ENCODE measurements at places on chromosomes 2 and 18. TPM values are rescaled to one million over a fixed set of nuclear protein-coding genes. Genes with fewer than 3 reads are reported as not detected.

Gene CMPK2
- 1.6 TPM for total RNA-seq

DNA sequence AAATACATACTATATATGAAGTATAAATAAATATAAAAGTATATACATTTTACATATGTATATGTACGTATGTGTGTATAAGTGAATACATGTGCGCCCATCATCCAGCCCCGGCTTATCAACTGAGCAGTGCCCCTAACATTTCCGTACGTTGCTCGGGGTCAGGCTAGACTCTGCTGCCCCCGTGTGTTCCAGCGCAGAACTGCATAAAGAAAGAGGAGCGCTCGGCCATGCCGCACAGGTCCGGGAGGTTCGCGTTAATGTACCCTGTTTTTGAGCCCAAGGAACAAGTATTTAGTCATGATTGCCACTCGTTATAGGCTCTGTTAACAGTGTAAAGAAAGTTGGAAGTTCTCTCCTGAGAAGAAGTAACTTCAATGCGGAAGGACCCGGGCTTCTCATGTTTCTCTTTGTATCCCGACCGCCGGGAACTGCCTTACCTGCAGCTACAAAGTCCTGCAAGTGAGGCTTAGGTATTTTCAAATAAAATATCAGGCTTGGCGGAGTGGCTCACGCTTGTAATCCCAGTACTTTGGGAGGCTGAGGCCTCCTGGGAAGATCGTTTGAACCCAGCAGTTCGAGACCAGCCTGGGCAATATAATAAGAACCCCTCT lies 55.7 kb downstream of the CD8B2 start:
- peak overlapping the region; percentile 53 for H3K4me3 ChIP-seq
- H3K27me3 ChIP-seq, result no peaks in the 10 kb centered on the region
- no peaks in the 10 kb centered on the region for H3K36me3 ChIP-seq
- H3K27ac ChIP-seq, result no peak overlapping the region

DNA sequence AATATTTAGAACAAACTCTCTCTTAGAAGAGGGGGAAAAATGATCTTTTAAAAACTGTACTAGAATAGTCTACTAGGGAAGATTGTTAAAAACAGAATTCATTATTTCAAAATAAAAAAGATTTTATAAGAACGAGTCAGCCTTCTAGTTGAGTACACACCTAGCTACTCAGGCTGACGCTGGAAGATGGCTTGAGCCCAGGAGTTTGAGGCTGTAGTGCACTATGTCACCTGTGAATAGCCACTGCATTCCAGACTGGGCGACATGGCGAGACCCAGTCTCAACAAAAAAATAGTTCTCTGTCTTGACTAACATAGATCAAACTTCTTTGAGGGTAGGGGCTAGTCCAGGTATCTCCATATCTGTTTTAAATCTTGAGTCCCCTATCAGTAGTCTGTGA lies 33.9 kb downstream of the ERLEC1 start:
- H3K36me3 ChIP-seq, result no peaks in the 10 kb centered on the region
- no peak for DNase-seq
- H3K4me3 ChIP-seq, result no peak overlapping the region
- H3K27me3 ChIP-seq, result no peaks in the 10 kb centered on the region
- no peaks in the 10 kb centered on the region for H3K4me1 ChIP-seq
- H3K27ac ChIP-seq, result no peak overlapping the region

DNA sequence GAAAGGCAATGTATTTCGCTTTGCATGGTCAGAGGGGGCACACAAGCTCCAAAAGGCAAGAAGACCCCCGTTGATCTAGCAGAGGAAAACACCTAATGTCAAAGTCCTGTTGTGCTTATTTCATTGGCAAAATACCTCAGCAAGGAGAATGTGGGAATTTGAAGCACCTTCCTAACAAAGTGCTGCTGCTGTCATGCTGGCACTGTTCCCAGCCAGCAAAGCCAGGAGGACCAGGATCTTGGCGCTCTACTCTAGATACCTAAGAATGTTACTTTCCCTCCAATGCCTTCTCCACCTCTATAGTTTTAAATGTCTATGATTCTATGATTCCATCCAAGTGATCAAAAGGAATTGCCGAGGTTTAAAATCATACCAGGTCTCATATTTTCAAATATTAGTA lies 867.9 kb upstream of the POU3F3 start:
- no peak for DNase-seq
- no peaks in the 10 kb centered on the region for H3K36me3 ChIP-seq
- no peak overlapping the region for H3K27ac ChIP-seq
- no peaks in the 10 kb centered on the region for H3K4me1 ChIP-seq
- H3K4me3 ChIP-seq, result no peak overlapping the region
- H3K27me3 ChIP-seq, result no peaks in the 10 kb centered on the region

Gene HOXD4
- total RNA-seq, result 1.2 TPM

DNA sequence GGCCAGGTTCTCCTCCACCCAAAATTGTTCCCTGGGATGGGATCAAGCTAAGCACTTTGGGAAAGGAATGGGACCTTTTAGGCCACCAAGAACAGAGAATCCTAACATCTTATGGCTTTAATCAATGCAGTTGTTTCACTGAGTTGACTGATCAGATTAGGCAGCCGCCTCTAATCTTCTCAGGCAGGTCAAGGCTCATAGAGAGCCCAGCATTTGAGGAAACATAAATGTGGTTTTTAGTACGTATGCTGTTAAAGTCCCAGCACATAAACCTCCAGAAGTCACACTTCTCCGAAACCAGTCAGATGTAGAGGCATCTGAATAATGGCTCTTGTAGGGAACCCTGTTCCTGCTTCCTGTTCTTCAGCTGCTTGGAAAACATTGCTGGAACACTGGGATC lies 99.5 kb upstream of the RMDN2 start:
- H3K36me3 ChIP-seq, result no peaks in the 10 kb centered on the region
- H3K27ac ChIP-seq, result no peak overlapping the region
- no peaks in the 10 kb centered on the region for H3K27me3 ChIP-seq
- H3K4me1 ChIP-seq, result peaks cover 23% of the 10 kb centered on the region
- H3K4me3 ChIP-seq, result no peak overlapping the region
- DNase-seq, result no peak

- H3K4me1 ChIP-seq, result no peaks in the 10 kb centered on the region
- H3K27ac ChIP-seq, result no peak overlapping the region
- no peaks in the 10 kb centered on the region for H3K27me3 ChIP-seq
- peak; percentile 23 for DNase-seq
Observed at GRCh38 chr18:79477711-79478483, 82.2 kb downstream of the NFATC1 start.

DNA sequence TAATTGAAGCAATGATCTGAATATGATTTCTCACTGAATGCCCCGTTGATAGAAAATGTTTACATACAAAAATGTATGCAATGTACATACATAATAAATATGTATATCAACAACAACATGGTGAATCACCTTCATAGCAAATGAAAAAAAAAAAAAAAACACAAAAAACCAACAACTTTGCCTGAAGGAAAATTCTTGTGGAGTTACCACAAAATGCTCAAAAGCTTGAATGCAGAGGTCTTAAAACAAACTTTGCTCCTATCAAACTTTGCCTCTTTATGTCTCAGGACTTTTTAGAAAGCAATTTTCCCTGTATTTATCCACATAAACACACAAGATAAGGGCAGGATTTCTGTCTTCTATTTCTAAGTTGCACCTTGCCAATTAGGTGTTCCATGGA lies 92.9 kb upstream of the SIX2 start:
- H3K27me3 ChIP-seq, result no peaks in the 10 kb centered on the region
- no peaks in the 10 kb centered on the region for H3K4me1 ChIP-seq
- no peak for DNase-seq
- H3K36me3 ChIP-seq, result no peaks in the 10 kb centered on the region

DNA sequence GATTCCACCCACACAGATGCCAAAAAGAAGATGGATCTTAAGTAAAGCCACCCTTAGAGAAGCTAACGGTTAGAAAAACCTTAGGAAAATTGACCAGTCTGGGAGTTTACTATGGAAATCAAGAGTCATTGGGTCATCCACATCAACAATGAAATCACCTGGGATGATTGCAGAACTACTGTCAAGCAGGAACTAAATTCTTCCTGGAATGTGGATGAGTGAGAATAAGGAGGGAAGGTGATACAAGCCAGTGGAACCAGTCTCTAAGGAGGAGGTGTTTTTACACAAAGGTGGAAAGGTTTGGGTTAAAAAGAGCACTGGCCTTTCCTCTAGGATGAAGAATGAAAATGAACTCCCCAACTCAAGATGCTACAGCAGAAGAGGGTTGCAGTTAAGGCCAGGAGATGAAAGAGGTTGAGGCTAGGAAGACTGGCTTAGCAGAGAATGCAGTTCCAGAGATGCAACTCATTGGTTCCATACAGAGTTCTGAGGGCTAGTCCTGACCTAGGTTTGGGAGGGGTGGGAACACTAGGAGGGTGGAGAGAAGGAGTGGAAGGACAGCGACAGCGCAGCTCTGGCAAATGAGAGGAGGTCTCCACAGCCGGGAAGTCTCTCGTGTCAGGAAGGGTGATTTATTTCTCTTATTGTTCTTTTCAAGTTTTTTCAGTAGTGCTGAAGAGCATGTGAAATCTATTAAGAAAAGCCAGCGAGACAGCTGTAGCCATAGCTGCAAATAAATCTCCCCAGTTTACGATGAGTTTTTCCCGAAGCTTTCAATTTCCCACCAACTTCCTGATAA lies 27.7 kb upstream of the KDM3A start:
- peak overlapping the region; percentile 44 for H3K4me3 ChIP-seq
- no peaks in the 10 kb centered on the region for H3K36me3 ChIP-seq
- DNase-seq, result no peak
- no peak overlapping the region for H3K27ac ChIP-seq
- no peaks in the 10 kb centered on the region for H3K27me3 ChIP-seq

GRCh38 chr2:220736778-220737177 lies 835.3 kb downstream of the EPHA4 start:
- H3K36me3 ChIP-seq, result no peaks in the 10 kb centered on the region
- no peak overlapping the region for H3K27ac ChIP-seq
- DNase-seq, result no peak
- H3K27me3 ChIP-seq, result no peaks in the 10 kb centered on the region

DNA sequence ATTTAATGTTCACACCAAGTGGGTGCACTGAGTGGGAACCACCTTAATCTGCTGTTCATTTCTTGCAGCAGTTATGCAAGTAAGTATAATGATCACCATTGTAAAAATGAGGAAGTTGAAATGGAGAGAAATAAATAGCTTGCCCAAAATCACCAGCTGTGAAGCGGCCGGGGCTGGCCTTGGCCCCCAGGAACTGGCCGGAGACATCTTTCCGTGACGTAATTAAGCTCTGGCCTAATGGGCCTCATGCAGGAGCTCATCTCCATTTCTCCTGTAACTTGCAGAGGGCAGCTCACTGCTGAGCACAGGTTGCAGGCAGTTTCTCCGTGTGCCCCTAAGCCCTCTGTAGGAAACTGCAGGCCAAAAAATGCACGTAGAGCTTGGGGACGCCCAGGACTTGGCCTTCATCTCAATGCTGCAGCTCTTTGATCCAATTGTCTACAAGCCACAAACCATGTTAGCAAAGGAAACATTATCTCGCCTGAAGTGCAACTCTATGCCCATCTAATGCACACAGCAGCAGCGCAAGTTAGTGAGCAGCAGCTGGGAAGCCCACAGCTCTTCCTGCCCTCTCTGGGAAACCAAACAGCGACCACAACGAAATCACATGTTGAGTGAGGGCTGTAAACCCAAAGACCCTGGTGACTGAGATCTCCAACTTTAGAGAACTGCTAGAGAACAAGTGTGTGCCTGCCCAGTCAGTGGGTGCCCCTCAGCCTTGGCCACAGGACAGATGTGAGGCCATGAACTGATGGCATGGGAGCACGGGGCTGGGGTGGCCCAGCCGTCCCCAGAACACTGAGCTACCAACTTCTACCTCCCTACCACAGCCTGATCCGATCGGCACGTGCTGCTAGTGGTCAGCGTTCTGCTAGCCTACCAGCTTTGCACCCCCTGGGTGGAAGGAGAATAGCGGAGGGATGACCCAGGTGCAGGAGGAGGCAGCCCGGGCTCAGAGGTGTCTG lies 28.8 kb downstream of the APCDD1 start:
- no peaks in the 10 kb centered on the region for H3K4me1 ChIP-seq
- H3K4me3 ChIP-seq, result no peak overlapping the region
- no peak overlapping the region for H3K27ac ChIP-seq
- no peaks in the 10 kb centered on the region for H3K36me3 ChIP-seq
- DNase-seq, result no peak
- no peaks in the 10 kb centered on the region for H3K27me3 ChIP-seq

- no peaks in the 10 kb centered on the region for H3K27me3 ChIP-seq
- H3K27ac ChIP-seq, result no peak overlapping the region
- H3K4me1 ChIP-seq, result no peaks in the 10 kb centered on the region
- no peak for DNase-seq
- H3K4me3 ChIP-seq, result no peak overlapping the region
- no peaks in the 10 kb centered on the region for H3K36me3 ChIP-seq
Observed at GRCh38 chr18:432791-433190, 67.7 kb downstream of the COLEC12 start.

GRCh38 chr2:101921953-101922325 lies 69.8 kb upstream of the IL1R2 start:
- no peak overlapping the region for H3K4me3 ChIP-seq
- H3K4me1 ChIP-seq, result no peaks in the 10 kb centered on the region
- no peak for DNase-seq

Gene HOXD3
- 3.8 TPM for total RNA-seq

DNA sequence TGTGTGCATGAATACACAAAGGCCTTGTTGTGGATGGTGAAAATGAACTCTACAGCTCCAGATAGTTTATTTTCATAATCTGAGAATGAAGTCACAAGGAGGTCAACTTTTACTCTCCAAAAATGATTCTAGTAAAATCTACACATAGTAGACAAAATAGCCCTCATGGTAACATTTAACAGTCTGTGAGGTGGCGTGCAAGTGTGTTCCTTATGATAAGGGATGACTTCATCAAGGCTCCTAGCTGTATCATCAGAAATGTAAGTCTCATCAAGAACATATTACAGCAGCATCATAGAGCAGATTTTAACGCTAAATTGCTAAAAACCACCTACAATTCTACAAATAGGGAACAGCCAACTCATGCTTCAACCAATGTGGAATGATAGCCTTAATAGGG lies 72.3 kb upstream of the RIOK3 start:
- DNase-seq, result no peak
- no peak overlapping the region for H3K27ac ChIP-seq
- peaks cover 4% of the 10 kb centered on the region for H3K36me3 ChIP-seq
- H3K27me3 ChIP-seq, result no peaks in the 10 kb centered on the region
- no peak overlapping the region for H3K4me3 ChIP-seq

- no peak overlapping the region for H3K4me3 ChIP-seq
- no peaks in the 10 kb centered on the region for H3K27me3 ChIP-seq
- DNase-seq, result no peak
Observed at GRCh38 chr2:209840434-209840833, 68.8 kb downstream of the UNC80 start.

Gene PPM1B
- total RNA-seq, result 195 TPM
